NCI-H460 (cell line): ENCODE measurements at places on chromosomes 5 and 9. TPM values are rescaled to one million over a fixed set of nuclear protein-coding genes. Genes with fewer than 3 reads are reported as not detected.

DNA sequence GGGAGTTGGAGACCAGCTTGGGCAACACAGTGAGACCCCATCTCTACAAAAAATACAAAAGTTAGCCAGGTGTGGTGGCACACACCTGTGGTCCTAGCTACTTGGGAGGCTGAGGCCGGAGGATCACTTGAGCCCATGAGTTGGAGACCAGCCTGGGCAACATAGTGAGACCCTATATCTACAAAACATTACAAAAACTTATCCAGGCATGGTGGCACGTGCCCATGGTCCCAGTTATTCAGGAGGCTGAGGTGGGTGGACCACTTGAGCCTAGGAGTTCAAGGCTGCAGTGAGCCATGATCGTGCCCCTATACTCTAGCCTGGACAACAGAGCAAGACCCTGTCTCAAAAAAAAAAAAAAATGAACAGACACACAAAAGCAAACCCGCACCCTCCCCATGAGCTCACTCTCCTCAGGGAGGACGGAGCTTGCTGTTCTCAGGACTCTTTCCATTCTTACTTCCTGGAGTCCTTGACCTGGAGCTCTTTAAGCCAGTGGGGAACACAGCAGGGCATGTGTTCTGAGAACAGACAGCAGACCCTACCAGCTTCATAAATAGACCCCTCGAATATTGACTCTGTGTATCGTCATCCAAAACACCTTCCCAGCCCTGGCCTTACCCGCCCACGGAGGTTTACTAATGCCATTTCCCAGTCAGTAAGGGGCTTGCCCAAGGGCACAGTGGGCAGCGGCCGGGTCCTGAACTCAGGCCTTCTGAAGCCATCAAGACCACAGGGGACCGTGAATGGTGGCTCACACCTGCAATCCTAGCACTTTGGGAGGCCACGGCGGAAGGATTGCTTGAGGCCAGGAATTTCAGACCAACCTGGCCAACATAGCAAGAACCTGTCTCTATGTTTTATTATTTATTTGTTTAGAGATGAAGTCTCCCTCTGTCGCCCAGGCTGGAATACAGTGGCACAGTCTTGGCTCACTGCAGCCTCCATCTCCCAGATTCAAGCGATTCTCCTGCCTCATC, 11.1 kb downstream of the PTGES2 start:
- DNase-seq, result no peak

GRCh38 chr5:163908253-163908652, 402.8 kb downstream of the MAT2B start:
- DNase-seq, result no peak

DNA sequence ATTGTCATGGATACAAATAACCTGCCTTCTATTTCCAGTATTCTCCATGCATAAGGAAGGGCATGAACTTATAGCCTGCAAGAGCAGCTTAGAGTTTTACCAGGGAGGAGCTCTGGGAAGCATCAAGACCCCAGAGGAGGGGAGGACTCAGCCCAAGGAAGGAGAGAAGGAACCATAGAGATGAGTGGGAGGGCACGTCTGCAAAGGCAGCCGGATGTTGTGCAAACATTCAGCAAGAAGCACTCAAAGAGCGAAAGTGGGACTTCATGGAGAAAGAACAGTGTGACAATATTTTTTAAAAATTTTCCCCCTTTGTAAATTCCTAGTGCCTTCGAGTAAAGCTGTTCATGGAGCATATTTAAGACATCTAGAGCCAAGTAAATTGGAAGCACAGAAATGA, 270.1 kb upstream of the PTGER4 start:
- no peak for DNase-seq

DNA sequence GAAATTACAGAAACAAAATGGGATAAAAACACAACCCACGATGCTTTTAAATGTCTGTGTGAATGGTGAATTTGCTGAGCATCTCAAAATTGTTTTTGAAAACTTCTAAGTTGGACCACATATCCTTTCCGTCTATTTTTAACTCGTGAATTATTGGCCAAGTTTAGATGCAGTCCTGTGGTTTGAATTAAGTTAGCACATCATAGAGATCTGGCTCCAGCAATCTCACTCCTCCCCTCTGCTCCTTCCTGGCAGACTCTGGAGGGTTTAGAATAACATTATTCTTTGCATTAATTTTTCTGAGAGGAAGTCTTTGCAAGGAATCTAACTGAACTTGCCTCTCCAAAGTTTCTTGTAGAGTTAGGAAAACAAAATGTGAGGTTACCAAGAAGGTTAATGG, 14.5 kb upstream of the ANKRD55 start:
- no peak for DNase-seq

GRCh38 chr5:22591461-22591860, 261.7 kb downstream of the CDH12 start:
- no peak for DNase-seq

DNA sequence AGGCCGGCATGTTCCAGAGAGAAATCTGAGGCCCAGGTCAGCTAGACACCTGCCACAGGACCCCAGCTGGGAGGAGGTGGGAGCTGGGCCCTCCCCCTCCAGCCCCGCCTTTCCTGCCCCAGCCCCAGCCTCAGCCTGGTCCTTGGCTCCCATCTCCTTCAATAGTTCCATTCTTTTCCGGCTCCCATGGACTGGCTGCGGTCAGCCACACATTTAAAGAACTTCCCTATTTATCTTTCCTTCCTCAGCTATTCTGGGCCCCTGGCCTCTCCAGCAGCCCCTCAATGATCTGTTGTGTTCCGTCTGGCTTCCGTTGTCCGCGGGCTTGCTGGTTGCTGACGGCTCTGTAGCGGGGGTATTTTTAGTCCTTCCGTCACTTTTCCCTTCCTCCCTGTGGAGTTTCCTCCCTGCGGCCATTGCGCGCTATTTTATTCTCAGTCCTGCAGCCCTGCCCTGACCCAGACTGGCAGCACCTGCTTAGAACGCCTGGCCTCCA, 73.8 kb downstream of the AMBP start:
- no peak for DNase-seq

GRCh38 chr5:141870871-141871270, 7.3 kb downstream of the PCDH1 start:
- no peak for DNase-seq

- no peak for DNase-seq
Measured at GRCh38 chr5:67020096-67020615, 176.4 kb downstream of the CD180 start.

DNA sequence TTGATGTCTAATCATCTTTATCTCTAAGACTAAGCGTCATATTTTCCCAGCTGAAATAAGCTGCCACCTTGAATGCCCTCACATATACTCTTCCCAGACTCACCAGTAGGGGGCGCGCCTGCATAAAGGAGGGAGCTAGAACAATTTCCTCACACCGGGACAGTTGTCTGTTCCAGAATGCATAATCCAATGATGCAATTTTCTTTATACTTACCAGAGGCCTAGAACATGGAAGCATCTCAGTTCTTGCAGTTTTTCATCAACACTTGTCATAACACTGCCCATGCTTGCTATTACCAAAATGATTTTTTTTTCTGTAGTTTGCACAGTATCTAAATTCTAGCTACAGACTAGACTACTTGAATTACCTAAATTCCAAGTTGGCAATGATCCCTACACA, 203.9 kb downstream of the FRMD3 start:
- peak; percentile 61 for DNase-seq

GRCh38 chr9:112570671-112571167, 84.1 kb downstream of the KIAA1958 start:
- DNase-seq, result no peak

- DNase-seq, result no peak
Measured at GRCh38 chr9:114994768-114995167, 64.4 kb upstream of the TNFSF8 start.

GRCh38 chr5:135239453-135240282, 159.4 kb downstream of the MACROH2A1 start:
- no peak for DNase-seq

GRCh38 chr5:136598802-136599404, 233.6 kb upstream of the TRPC7 start:
- DNase-seq, result no peak

- DNase-seq, result no peak
Measured at GRCh38 chr5:176716320-176716719, 69.0 kb downstream of the TSPAN17 start.

- DNase-seq, result no peak
Measured at GRCh38 chr9:1013021-1013420, 36.6 kb downstream of the DMRT3 start.

GRCh38 chr9:37273595-37273994, 148.9 kb upstream of the GRHPR start:
- DNase-seq, result no peak

DNA sequence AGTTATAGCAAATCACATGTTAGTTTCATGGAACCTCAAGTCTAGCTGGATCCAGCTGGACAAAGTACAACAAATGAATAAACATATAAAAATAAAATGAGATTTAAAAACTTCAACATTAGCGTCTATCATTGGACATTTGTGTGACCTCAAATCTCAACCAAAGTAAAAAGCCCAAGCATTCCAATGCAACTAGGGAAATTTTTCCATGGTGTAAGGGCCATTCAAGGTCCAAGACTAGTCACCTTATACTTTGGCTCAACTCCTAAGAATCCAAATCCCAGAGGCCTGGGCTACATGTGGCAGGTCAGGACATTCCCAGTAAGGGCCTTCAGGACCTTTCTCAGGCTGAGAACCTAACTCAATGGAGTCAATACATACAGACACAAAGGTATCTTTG, 137.4 kb upstream of the DMAC1 start:
- no peak for DNase-seq

- DNase-seq, result no peak
Measured at GRCh38 chr9:76859860-76860259, 46.1 kb downstream of the PRUNE2 start.

- DNase-seq, result no peak
Measured at GRCh38 chr9:122337556-122337929, 33.3 kb upstream of the PTGS1 start.

DNA sequence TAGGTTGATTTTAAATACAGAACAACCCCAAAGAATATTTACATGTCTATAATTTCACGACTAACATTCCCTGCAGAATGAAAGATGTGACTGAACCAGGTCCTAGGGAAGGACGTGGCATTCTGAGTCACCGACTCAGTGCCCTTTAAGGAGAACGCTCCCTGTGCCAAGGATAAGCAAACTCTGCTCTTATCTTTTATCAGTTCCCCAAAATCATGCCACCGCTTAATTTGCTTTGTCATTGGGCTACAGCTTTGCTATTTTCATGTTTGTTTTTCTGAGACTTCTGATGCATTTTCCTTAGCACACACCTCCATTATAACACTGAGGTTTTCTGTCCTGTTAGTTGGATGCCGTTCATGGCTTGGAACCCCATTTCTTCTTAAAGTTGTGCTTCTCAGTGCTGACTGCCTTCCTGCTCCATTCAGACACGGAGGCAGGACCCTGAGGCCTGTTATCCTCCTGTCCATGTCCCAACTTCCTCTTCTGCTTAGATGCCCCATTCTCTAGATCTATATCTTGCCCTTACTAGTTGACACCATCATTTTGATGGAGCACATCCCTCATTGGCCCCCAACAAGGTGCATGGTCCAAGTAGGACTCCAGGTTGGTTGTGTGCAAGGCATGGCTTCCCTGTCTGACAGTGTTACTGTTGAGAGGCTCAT, 11.2 kb upstream of the SEMA4D start:
- DNase-seq, result no peak

DNA sequence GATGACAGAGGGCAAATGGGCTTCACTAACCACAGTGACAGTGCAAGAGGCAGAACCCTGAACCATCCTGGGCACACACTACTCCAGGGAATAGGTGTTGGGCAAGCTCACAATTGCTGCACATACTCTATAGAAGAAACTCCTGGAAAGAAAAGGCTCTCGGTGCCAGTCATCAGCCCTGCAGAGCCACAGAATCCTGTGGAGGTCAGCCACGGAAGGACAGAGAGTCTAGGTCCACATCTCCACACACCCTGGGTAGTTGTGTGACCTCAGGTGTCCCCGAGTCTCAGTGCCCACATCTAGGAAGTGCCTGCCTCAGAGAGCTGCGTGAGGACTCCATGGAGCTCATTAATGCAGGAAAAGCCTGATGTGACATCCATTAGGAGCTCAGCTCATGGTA, 16.0 kb upstream of the ANGPTL2 start:
- no peak for DNase-seq

- no peak for DNase-seq
Measured at GRCh38 chr5:13695076-13695712, 249.3 kb downstream of the DNAH5 start.

- DNase-seq, result no peak
Measured at GRCh38 chr9:35436933-35437332, 53.0 kb upstream of the RUSC2 start.

GRCh38 chr9:131103024-131103423, 6.7 kb downstream of the AIF1L start:
- DNase-seq, result no peak

DNA sequence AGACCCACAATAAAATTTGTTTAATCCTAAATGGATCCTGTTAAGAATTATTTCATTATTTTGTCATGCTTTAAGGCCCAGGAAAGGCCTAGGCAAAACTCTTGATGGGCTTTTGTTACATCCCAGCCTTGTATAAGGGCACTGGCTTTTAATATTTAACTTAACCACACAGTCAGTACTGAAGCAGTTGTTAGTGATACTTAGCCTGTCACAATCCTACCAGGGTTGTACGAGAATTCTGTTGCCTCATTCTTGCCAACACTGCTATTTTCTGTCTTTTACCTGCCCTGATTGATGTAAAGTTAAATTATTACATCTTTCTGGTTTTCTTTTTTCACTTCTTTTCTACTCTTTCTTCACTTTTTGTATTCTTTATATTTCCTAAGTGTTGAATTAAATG, 10.9 kb downstream of the ZNF169 start:
- no peak for DNase-seq

DNA sequence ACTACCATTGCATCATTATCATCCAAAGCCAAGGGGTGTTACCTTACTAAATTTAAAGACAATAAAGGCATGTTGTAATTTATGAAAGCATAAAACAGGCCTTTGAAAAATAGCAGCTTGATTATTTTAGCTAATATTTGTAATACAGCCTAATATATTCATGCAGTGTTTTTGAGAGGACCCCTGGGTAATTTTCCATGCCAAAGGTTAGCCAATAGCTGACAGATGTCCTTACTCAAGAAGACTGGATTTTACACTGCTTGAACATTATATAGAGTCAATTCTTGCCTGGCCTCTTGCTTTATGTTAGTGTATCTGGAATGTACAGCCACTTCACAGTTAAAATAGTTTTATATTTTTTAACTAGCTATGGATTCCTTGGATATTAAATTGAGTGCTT, 337.8 kb upstream of the PAPPA start:
- DNase-seq, result no peak

Gene SLC4A9
- total RNA-seq, result not detected in 2 replicates

Gene LURAP1L
- total RNA-seq, result 17.5 and 21.5 TPM in 2 replicates

Gene CDKN2A
- total RNA-seq, result not detected in 2 replicates

Gene ACSL6
- total RNA-seq, result 0.03 and 0.05 TPM in 2 replicates

Gene DEPDC1B
- 38.4 and 39.4 TPM in 2 replicates for total RNA-seq

Gene ITGA1
- 2.7 and 4.5 TPM in 2 replicates for total RNA-seq

Gene EQTN
- total RNA-seq, result not detected in 2 replicates

Gene OLFM1
- total RNA-seq, result 32.0 and 37.9 TPM in 2 replicates

Gene KCNN2
- total RNA-seq, result 0.23 TPM in 1 of 2 replicates, not detected in the other

Gene RICTOR
- 23.8 and 24.5 TPM in 2 replicates for total RNA-seq

Gene PDE6A
- total RNA-seq, result 0.02 TPM in 1 of 2 replicates, not detected in the other

Gene SAXO1
- not detected in 2 replicates for total RNA-seq
